ENCODE measurements at places on chromosomes 16 and 17.

DNA sequence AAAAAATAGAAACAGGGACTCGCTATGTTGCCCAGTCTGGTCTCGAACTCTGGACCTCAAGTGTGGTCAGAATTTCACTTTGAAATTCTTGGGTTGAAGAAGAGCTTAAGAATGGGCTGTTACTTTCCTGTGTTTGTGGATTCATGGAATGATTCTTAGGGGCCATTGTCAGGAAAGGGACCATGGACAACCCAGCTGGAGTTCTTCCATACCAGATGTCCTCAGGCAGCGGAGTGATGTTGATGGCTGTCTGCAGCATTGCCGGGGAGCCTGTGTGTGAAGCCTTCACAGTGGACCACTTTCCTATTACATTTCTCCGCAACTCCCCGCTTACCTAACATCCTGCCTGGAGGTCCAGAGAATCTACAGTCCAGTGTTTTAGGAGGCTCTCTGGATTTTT, 145.9 kb downstream of the CLEC16A start:
- no peak for DNase-seq

- DNase-seq = no peak
Observed at GRCh38 chr17:80859002-80859941, 132.4 kb upstream of the CHMP6 start.

DNA sequence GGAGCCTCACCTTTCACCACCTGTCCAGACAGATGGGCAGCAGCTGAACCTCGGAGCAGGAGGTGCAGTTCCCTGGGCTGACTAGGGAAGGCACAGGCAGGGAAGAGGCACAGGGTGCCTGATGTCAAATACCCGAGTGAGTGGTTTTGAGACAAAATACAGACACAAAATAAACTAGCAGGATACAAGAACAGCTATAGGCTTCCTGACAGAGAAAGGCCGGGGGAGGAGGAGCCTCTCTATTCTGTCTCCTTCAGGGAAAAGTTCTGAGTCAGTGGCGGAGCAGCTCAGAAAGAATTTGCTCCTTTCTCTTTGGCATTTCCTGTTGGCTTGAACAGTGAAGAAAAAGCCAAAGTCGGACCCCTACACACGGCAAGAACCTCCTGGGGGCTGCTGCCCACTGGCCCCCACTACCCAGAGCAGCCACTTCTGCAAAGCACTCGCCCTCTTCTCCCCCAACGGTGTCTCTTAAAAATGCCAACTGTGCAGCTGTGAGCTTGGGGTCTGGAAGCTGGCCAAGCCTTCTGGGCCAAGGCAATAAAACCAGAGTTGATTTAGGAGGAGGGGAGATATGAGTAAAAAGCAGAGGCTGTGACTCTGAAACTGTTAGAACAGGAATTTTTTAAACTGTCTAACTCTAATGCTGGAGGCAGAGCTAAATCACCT, 14.4 kb upstream of the FAAP100 start:
- DNase-seq = no peak

- peak; percentile 92 for DNase-seq
Observed at GRCh38 chr17:7989781-7990655, 12.4 kb upstream of the GUCY2D start.

DNA sequence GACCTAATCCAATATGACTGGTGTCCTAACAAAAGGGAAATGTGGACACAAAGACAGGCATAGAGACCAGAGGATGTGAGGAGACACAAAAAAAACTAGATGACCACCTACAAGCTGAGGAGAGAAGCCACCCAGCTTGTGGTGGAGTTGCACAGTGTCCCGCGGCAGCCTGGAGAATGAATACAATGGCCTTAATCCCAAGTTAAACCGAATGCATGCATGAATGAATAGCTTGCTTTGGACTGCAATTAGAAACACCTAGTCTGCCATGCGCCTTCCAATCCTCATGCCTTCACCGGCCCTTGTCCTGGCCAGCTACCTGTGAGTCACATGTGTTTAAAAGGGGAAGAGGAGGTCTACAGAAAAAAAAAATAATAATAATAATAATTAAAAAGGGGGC, 72.0 kb downstream of the CNGB1 start:
- DNase-seq = no peak

- DNase-seq = peak; percentile 26
Observed at GRCh38 chr16:4032768-4033167, 83.5 kb downstream of the ADCY9 start.

GRCh38 chr16:2511128-2511800, 2.5 kb upstream of the ATP6V0C start:
- DNase-seq = no peak

- no peak for DNase-seq
Observed at GRCh38 chr16:28092721-28093384, 29.3 kb upstream of the GSG1L start.

- no peak for DNase-seq
Observed at GRCh38 chr16:89956505-89957215, 8.1 kb downstream of the DEF8 start.

GRCh38 chr17:32610943-32611342, 124.2 kb downstream of the CDK5R1 start:
- DNase-seq = no peak

GRCh38 chr17:29723278-29724047, 100.8 kb upstream of the CORO6 start:
- no peak for DNase-seq

- no peak for DNase-seq
Observed at GRCh38 chr17:67316781-67317180, 49.6 kb downstream of the PSMD12 start.

DNA sequence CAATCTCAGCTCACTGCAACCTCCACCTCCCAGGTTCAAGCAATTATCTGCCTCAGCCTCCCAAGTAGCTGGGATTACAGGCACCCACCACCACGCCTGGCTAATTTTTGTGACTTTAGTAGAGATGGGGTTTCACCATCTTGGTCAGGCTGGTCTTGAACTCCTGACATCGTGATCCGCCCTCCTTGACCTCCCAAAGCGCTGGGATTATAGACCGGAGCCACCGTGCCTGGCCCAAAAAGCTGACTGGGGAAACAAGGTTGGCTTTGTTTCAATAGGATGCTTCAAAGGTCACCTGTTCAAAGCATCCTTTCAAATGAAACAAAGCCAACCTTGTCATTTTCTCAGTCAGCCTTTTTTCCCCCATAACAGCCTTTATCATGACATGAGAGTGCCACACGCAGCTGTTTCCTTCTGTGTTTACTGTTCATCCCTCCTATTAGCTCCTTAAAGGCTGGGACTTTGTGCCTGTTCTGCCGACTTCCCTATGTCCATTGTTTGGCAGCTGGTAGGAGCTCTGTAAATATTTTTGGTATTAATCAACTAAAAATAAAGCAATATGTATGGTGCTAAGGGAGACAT, 51.1 kb downstream of the ADAMTS18 start:
- DNase-seq = no peak

- DNase-seq = no peak
Observed at GRCh38 chr17:39360537-39360936, 40.9 kb downstream of the FBXL20 start.

- no peak for DNase-seq
Observed at GRCh38 chr17:76004750-76005262, 4.2 kb downstream of the CDK3 start.

GRCh38 chr16:22638393-22639206, 127.9 kb downstream of the NPIPB5 start:
- no peak for DNase-seq

GRCh38 chr16:9047689-9048301, 43.6 kb upstream of the HAPSTR1 start:
- peak; percentile 49 for DNase-seq

DNA sequence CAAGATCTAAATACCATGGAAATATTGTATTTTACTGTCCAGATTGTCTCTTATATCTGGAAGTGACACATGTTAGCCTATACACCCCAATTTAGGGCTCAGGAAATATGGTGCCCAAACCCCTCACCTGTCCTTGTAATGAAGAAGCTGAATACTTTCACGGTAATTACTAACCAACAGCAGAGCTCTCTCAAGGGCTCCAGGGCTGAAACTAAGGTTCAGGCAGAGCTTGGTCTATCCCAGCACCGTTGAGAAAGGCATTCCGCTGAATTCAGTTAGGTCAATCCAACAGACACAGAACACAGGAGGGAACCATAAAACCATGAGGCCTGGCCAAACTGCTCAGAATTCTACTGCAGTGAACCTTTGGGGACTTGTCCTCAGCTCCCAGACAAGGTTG, 14.9 kb downstream of the MYO18A start:
- DNase-seq = no peak

DNA sequence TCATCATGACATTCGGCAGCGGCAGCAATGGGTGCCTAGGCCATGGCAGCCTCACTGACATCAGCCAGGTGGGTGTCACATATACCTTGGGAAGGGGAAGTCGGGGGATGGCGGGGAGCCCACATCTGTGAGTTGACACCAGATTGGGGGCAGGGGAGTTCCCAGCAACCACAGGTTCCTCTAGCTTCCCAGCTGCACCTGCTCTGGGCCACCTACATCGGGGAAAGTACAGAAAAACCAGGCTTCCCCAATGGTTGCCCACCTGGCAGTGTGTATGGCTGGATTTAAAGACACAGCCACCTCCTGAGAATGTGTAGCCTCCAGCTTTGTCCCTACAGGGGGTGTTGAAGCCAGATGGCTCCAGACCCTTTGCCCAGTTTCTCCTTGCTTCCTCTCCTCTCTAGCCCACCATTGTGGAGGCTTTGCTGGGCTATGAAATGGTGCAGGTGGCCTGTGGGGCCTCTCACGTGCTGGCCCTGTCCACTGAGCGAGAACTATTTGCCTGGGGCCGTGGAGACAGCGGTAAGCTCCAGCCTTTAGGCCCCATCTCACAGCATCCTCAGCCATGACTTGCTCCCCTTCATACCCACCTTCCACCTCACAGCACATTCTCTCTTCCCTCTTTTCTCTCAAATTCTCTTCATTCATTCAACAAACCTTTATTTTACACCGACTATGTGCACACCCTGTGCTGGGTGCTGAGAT, 5.0 kb upstream of the TRAF4 start:
- DNase-seq = no peak

DNA sequence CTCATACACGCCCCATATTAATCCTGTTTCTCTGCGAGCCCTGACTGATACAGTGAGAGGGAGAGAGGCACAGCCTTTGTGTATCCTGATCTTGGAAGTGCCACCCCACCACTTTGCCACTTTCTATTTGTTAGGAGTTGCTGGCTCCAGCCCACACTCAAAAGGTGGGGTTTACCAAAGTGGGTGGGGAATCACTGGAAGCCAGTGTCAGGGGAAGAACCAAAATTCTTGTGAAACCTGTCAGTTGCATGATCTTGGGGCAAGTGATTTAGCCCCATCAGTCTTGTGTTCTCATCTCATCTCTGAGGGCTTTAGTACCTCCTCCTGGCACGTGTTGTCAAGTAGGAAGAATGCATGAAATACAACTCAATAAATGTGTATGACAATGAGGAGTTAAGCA, 119.5 kb downstream of the SOX9 start:
- no peak for DNase-seq

GRCh38 chr17:34386697-34387550, 23.9 kb upstream of the CCL1 start:
- DNase-seq = no peak

DNA sequence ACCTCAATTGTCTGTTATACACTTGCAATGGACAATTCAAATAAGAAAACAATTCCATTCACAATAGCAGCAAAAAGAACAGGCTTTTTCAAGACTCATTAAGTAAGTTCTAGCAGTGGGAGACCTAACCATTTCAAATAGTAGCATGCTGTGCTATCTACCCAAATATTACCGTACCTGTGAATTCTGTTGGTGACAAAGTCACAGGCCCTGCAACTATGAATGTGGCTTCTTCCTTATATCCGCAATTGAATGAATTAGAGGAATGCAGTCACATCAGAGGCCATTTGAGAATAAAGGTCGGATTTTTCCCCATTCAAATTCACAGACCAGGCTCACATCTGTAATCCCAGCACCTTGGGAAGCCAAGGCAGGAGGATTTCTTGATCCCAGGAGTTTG, 800 bp upstream of the NME4 start:
- no peak for DNase-seq

DNA sequence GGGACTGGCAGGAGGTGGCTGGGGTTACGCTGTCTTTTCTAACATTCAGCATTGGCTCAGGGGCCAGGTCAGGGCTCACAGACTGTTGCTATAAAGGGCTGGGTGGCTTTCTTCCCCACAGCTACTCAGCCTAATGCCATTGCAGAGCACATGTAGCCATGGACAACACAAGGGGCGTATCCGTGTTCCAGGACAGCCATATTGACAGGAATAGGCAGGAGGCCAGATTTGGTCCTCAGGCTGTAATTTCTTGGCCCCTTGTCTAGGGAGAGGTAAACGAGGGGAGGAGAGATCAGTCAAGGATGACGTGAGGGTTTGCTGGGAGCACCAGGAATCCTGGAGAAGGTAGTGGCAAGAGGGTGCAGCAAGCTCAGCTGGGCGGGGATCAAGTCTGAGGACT, 21.2 kb upstream of the MYO15B start:
- DNase-seq = no peak

GRCh38 chr17:56351675-56352074, 198.4 kb downstream of the ANKFN1 start:
- DNase-seq = no peak

- no peak for DNase-seq
Observed at GRCh38 chr16:28839899-28840298, 6.2 kb downstream of the TUFM start.

DNA sequence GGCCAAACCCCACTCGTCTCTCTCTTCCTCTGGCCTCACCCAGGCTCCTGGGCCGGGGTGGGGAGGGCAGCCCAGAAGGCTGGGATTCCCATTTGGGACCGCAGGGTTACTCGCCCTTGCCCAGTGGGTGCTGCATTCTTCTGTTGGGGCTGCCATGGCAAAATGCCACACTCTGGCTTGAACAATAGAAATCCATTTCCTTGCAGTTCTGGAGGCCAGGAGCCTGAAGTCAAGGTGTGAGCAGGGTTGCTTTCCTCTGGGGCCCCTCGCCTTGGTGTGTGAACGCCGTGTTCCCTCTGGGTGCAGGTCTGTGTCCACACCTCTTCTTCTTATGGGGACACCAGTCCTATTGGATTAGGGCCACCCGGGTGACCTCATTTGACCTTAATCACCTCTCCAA, 105.8 kb upstream of the GSE1 start:
- no peak for DNase-seq

DNA sequence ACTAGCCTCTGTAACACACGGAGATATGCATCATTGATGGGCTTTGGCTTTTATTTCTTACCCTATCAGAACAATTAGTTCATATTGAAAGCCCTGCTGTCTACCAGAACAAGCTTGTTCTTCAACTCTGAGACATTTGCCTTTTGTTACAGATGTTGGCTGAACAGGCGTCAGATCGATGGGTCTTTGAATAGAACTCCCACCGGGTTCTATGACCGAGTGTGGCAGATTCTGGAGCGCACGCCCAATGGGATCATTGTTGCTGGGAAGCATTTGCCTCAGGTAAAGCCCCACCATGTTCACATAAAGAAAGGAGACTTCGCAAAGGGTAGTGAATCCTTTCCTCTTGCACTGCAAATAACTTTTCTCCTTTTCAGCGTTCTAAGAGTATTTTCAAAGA, 232.1 kb downstream of the PHKB start:
- no peak for DNase-seq
